Cortex of kidney (tissue), 1 donor: ENCODE measurements at places on chromosomes 2 and 18.

DNA sequence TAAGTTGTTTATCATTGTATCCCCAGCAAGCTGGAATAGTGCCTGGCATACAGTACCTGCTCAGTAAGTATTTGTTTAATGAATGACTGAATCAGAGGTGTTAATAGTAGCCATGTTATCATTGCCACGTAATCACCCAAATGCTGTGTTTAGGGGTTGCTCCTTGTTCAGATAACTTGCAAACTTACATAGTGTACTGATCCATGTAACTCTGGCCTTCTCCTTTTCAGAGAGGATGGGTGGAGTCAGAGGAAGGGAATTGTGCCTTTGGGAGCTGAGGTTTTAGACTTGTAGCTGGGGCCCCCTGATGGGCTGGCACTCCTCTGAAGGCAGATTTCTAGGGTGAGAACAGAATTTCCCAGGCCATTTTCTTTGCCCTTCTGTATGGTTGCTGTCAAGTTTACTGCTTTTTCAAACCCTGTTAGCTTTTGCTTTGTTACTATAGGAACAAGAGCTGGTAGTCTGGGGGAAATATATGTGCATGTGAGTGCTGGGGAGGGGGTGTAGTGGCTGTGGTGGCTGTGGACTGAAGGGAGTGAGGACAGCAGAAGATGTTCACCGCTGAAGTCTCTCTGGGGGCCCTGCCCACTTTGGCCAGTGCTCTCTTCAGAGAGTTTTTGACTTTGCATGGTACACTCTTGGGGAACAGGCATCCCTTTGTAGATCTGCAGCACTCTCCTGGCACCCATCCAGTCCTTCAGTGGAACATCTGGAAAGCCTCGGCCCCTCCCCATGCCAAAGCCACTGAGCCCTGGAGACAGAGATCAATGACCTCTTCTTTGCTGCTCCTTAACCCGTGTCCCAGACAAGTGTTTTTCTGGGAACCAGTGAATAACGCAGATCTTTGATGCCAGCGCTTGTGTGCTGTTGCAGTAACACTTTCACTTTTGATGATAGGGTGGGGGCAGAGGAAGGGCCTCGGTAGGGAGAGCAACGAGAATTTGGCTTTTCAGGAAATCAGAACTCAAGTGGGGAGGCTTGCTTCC lies 209.0 kb downstream of the PRKCE start:
- DNase-seq = no peak

- DNase-seq = no peak
Observed at GRCh38 chr2:111176388-111176787, 55.7 kb downstream of the BCL2L11 start.

- DNase-seq = no peak
Observed at GRCh38 chr2:71756280-71756906, 303.0 kb downstream of the DYSF start.

- DNase-seq = no peak
Observed at GRCh38 chr2:196399722-196400691, 228.6 kb upstream of the STK17B start.

DNA sequence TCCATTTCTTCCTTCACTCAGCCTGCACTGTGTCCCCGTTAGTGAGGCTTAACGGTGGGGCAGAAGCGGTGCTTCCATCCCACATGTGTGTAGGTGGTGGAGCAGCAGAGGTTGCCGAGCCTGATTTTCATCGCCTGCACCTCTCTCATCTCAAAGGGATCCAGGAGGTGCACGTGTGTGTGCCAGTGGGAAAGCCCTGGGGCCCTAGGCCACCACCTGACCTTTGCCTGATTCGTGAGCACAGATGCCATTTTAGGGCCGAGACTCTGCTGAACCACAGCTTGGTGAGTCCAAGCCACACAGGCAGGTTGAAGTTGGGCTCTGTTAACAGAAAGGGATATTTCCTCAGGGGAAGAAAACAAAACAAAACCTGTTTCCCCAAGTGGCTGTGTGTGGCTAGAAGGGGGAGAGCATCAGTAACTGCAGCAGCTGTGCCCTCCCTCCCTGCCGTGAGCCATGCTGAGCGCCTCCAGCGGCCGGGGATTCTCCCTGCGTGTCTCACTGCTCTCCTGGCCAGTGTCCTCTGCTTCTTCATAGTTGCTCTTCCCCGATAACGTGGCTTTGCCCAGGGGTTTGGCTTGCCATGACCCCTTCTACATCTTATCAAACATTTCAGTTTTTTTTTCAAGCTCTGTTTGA lies 81.5 kb downstream of the MAPRE2 start:
- DNase-seq = no peak

GRCh38 chr2:181850936-181851560 lies 40.5 kb upstream of the ITPRID2 start:
- DNase-seq = no peak

- DNase-seq = no peak
Observed at GRCh38 chr2:227500301-227500630, 28.3 kb downstream of the AGFG1 start.

DNA sequence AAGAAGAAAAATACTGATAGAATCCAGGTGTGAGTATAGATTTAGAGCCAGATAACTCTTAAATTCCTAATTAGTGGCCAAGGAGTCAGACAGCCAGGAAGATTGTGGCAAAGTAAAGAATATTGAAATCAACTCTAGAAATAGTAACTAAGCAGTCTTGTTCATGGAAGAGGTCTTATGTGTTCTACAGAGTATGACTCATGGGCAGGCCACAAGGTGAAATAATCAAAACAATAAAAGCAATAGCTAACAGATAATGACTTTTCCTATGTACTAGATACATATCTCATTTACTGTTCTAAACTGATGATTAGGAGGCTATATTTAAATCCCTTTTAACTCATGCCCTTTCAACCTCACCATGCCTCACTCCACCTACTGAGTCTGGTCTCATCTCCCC lies 227.4 kb upstream of the COL3A1 start:
- no peak for DNase-seq

GRCh38 chr2:9741110-9741509 lies 102.2 kb upstream of the TAF1B start:
- DNase-seq = no peak
